ENCODE measurements at places on chromosomes 3 and 15.

- DNase-seq = peak; percentile 56
Observed at GRCh38 chr15:48330855-48331795, at the start of gene DUT. Gene DUT (plus strand): TSS chr15:48331429. CDS start chr15:48331516, 87 bp downstream.

DNA sequence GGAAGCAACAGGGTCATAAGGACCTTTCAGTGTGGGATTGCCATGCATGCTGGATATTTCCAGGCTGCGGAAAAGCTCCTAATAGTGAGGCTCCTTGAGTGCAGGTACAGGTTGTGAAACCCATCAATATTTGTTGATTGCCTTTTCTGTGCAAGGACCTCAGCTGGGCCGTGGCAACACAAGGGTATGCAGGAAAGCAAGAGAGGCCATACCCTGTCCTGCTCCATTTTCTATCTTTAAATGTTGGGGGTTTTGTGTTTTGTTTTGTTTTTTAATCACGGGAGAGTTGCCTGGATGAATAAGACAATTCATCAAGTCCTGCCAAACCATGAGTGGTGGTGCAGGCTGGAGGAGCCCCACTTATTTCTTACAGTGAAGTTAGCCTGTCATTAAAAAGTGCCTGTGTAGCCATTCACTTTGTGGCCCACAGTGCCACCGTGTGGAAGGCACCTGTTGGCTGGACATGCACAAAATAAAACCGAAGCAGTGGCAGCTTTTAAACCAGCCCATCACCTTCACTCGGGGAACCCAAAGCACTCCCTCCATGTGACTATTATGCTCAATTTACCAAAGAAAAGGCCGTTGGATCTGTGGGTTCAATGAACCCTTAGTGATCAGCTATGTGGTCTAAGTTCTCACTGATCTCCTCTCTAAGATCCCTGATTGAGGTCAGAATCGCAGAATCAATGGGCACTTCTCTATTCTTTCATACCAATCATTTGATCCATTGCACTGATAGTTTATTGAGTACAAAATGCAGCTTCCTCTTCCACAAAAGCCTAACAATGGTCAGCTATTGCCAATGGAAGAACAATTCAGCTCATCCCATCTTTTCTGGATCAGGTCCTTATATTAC is 42.2 kb downstream of the CLDN18 start:
- peak; percentile 11 for DNase-seq

DNA sequence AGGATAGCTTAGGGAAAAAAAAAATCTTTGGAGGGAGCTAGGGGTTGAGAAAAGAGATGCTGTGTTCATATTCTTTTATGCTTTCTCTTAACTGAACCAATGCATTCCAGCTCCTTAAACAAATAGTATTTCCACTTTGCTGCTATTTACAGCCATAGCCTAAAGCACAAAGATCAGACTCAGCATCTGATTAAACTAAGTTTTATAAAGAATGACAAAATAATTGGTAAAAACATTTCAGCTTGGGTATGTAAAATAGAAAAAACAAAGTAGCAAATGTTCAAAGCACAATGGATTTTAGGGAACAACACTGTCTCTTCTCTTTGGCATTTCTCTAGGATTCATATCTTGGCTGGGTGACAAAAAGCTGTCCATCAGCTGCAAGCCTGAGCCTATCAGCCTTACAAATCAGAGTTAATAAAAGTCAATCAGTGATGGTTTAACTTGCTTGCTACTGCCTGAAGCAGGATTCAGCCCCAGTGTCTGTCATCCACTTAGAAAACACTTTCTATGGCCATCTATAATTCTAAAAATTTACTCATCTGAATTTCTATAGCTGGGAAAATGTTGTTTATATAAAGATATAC is 232.1 kb upstream of the CDIN1 start:
- no peak for DNase-seq

DNA sequence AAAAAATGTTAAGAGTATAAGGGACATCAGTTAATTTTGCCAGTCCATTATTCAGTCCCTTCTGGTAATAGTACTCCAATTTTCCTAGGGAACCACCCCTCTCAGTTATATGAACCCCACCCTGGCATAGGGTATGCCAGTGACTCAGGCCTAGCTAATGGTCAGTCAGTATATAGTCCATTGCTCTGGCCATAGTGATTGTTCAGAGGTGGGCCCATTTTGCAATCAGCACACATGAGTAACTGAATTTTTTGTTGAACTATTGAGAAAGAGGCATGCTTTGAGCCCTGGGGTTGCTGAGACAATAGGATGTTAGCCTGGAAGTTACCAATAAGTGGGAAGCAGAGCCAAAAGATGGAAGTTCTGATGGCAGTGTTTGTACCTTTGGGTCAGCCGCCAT is 4.1 kb downstream of the LRCH3 start:
- peak; percentile 57 for DNase-seq

DNA sequence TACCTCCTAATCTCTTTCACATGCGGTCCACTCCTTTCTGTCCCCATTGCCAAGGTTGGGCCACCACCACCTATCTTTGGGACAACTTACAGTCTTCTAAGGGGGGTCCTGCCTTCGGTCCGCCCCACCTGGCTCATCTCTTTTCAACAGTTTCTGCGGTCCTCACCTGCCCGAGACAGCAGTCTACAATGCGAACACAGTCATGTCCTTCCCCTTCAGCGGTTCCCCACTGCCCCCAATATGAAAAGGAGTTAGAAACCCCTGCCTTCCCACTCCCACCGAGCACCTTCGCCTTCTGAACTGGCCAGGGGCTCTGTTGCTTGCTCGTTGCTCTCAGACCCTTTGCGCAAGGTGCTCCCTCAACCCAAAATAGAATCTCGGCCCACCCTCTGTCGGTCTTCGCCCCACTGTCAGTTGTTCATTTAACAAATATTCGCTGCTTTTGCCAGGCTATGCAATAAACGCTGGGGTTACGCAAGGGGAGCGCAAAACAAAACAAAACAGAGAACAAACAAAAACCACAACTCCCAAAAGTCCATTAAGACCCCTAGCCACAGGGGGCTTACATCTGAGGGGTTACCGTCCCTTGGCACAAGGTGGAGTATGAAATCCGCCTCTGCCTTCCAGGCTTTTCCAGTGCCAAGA is 611 bp upstream of the FANCI start:
- no peak for DNase-seq

DNA sequence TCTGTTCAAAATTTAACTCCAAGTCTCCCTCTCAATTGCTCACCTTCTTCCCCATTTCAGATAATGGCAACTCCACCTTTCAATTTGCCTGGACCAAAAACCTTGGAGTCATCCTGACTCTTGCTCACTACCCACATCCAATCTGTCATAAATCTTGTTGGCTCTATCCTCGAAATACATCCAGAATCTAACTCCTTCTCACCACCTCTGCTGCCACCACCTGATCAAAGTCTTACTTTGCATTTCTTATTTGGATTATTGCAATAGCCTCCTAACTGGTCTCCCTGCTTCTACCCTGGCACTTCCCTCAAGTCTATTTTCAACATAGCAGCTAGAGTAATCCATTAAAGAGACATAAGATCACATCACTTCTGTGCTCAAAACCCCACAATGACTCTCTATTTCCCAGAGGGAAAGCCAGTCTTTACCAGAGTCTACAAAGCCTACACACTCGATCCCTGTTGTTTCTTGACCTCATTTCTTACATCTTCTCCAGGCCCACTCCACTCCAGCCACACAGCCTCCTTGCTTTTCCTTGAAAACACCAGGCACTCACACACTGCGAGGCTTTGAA is 86.6 kb downstream of the GPR156 start:
- no peak for DNase-seq

DNA sequence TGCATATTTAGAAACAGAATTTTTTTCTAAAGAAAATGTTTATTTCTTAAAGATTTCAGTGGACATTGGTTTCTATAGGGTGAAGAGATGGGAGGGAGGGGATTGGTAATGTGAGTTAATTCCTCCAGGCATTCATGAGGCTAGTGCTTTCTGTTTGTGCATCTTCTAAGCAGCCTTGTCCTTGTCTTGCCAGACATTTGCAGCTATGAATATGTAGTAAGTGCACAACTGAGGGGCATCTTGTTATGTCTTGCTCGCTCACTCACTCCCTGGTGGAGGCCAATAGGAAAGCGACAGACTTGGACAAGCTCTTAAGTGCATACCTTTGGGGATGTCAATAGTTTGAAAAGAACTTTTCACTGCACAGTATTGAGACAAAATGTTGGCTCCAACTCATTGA is 92.5 kb upstream of the ATP10A start:
- no peak for DNase-seq

GRCh38 chr15:74907163-74907870 is 666 bp upstream of the FAM219B start:
- no peak for DNase-seq

DNA sequence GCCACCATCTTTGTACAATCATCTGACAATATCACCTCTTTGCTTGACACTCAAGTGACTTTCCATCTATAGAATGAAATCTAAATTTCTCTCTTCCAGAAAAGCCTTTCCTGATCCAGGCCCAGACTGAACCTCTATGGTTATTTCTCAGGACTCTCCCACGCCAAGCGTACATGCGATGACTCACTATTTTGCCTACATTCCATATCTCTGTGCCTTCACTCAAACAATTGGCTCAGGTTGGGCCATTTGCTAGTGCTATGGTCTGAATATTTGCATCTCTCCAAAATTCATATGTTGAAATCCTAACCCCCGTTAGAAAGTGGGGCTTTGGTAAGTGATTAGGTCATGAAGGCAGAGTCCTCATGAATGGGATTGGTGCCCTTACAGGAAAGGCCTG is 43.9 kb downstream of the ST3GAL6 start:
- no peak for DNase-seq

DNA sequence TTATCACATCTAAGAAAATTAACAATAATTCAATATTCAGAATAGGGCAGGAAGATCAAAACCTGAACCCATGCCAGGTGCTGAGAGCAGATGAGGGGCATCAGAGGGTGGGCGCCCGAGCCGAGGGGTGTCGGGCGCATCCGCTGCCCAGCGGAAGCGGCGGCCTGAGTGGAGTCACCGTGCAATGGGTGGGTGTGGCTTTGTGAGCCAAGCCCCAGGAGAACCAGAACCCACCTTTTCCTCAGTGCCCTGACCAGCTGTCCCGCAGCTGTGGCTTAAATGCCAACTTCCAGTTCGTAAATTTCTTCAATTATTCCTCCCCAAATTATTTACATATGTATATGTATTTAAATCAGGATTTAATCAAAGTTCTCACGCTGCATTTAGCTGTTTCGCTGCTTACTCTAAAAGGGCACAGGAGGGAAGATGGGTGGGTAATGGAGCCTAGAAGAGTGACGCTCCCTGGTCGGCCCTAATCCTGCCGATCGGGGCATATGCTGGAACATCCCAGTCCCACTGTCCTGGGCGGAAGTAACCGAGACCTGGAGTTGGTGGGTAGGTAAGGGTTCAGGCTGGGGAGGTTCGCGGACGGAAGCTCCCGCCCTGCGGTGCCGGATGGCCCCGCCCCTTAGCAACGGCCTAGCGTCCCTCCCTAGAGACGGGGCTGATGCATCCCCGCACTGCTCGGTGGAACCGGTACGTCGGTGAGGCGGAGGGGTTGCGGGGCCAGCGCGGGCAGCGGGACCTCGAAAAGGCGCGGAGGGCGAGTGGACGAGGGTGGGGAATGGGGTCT is 1.3 kb downstream of the DNAH1 start:
- no peak for DNase-seq

DNA sequence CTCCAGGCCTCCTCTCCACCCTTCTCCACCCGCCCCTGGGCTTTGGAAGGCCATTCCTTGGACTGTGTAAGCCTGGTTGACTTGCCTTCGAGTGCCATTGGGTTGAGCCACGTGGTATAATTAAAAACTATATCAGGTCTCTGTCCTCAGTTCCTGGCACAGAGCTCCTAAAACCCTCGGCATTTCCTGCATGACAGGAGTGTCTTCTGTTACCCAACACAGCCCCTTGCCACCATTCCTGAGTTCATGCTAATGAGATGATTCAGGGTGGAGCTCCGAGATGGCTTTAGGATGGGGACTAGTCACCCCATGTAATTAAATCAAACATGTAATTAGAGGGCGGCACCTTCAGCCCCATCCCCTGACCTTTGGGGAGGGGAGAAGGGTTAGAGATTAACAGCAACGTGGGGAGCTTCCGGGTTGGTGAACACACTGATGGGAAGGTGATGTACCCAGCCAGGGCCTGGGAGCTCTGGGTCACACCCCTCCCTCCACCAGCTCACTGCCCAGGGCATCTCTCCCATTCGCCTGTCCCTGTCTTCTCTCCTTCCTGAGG is 256.4 kb downstream of the FAM43A start:
- no peak for DNase-seq

GRCh38 chr15:93020976-93021772 is 67.8 kb downstream of the RGMA start:
- no peak for DNase-seq

DNA sequence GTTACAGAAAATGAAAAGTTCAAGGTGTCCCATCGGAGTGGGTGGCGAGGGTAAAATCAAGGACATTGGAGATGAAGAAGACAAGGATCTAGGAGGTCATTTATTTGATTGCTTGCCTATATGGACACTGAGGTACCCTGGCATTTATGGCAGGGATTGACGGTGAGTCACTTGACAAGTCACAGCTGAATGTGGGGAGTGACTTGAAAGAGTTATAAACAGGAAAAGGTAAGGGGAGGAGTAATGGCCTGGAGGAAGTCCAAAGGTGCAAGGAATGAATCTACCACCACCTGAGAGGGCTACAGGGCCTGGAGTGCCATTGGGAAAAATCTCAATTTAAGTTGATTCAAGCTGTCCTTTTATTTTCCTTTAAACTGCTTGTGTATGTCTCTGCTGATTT is 11.8 kb upstream of the SGO1 start:
- DNase-seq = no peak
